ENCODE measurements at places on chromosomes 3 and 15. TPM values are rescaled to one million over a fixed set of nuclear protein-coding genes. Genes with fewer than 3 reads are reported as not detected.

The ATP10A gene
- 14.9 TPM for total RNA-seq

The C15orf62 gene
- total RNA-seq: not detected

The ACTC1 gene
- total RNA-seq: 0.23 TPM

The ZCWPW2 gene
- total RNA-seq: 1.2 TPM

The CORO2B gene
- total RNA-seq: 32.9 TPM

The MORC1 gene
- total RNA-seq: not detected

The HOMER2 gene
- total RNA-seq: 5.7 TPM

The IL16 gene
- total RNA-seq: 0.20 TPM

The GHSR gene
- total RNA-seq: not detected

The VILL gene
- total RNA-seq: 7.2 TPM

The GP9 gene
- total RNA-seq: not detected

All from smooth muscle cell of the pulmonary artery (primary cell).